ENCODE measurements at places on chromosomes 11 and 22.

DNA sequence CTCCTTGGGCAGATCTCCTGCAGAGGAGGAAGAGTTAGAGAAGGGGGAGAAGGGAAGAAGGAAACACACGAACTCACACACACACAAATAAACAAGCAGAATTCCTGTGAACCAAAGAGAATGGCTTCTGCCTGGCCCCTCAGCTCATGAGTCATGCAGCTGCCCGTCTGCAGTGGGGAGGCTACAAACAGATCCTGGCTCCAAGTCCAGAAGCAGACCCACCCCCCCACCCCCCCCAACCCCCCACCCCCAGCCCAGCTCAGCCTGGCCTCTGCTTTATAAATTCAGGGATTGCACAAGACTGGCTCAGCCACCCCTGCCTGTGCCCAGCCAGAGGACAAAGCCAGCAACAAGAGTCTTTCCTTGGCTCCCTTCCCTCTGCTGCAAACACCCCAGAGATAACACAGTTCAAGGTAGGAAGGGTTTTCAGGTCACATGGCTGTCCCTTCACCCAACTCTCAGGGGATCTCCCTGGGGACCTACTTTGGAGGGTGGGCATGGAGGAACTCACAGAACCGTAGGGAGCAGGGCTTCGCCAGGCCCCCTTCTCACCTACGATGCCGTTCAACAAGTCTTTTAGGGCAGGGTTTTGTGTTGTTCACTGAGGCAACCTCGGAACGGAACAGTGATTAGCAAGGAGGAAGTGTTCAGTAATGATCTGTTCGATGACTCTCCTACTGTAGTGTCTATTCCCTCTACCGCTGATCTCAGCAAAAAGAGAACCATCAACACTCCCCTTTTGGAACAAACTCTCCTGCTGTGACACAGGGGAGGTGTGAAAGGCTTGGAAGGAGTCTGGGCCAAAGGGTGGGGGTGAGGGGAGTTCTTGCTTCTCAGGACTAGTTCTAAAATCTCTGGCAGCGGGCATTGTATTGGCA is 35.5 kb downstream of the RPL27A start:
- DNase-seq: no peak

DNA sequence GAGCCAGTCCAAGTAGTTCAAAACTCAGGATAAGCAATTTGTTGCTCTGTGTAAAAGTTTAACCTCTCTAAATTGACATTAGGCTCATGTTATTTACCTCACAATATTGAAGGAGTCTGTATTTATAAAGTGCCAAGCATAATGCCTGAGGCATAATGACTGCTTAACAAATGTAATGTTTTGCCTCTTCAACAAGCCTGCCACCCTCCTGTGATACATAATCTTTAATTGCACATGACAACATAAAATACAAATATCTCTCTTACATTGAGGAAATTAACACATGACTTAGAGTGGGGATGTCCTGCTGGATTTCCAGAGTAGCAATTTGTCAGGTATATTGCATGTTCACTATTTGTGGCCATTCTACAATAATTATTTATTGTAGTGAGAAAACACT is 469.2 kb upstream of the ANO5 start:
- no peak for DNase-seq

GRCh38 chr22:21064917-21065864 is 19.4 kb downstream of the LRRC74B start:
- no peak for DNase-seq

DNA sequence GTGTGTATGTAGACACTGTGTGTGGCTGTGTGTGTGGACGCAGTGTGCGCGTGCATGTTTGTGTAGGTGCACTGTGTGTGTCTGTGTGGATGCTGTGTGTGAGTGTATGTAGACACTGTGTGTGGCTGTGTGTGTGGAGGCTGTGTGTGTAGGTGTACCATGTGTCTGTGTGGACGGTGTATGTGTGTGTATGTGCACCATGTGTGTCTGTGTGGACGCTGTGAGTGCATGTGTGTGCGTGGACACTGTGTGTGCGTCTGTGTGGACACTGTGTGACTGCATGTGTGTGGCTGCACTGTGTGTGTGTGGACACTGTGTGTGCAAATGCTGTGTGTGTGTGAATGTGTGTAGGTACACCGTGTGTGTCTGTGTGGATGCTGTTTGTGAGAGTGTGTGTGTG is 10.3 kb downstream of the TRPM5 start:
- DNase-seq: no peak

DNA sequence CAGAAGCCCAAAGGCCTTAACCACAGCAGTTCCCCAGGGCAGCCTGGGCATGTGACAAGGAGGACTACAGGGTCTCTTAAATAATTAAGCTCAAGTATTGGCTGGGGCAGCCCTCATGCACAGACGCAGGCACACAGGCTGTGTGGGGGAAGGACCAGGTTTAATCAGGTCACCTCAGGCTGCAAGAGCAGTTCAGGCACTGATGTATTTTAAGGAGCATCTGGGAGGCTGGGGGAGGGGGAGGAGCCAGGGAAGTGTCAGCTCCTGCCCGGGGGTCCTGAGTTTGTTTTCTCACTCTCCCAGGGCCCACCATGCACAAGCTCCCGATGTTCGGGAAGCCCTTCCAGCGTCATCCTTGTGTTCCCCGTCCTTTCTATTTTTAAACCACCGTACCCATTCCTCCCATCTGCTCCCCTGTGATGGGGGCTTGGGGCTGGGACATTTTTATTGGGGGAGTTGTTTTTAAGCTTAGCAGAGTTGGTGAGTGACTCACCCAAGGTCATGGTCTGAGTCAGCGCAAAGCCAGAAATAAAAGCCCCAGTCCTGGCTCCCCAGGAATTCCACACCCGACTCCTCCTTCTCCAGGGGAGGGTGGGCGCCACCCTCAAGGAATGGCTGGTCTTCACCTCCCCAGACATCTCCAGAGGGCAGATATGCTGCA is 2.4 kb downstream of the CSDC2 start:
- no peak for DNase-seq

All from naive thymus-derived CD8-positive, alpha-beta T cell (primary cell).